ENCODE measurements at places on chromosomes 11 and 22.
A peak's percentile ranks its signal among the peaks of the same experiment; 100 is the strongest.

- DNase-seq = no peak
These were observed 31.3 kb downstream of the TMEM123 start for GRCh38 chr11:102421261-102421660.

DNA sequence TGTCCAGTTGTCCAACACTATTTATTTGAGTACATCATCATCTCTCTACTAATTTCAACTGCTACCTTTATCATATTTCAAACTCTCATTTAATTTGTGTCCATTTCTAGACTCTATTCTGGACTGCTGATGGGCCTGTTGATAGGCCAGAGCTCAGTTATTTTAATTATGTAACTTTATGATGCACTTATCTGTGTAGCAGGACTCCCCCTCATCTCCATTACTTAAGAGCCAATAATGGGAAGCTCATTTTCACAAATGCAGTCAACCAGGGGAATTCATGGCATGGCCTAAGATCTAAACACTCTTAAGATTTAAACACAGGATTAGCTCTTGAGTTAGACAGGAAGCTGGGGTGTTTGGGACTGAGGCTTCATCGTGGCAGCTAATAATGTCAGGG, 21.4 kb downstream of the KCNQ1OT1 start:
- DNase-seq = no peak

DNA sequence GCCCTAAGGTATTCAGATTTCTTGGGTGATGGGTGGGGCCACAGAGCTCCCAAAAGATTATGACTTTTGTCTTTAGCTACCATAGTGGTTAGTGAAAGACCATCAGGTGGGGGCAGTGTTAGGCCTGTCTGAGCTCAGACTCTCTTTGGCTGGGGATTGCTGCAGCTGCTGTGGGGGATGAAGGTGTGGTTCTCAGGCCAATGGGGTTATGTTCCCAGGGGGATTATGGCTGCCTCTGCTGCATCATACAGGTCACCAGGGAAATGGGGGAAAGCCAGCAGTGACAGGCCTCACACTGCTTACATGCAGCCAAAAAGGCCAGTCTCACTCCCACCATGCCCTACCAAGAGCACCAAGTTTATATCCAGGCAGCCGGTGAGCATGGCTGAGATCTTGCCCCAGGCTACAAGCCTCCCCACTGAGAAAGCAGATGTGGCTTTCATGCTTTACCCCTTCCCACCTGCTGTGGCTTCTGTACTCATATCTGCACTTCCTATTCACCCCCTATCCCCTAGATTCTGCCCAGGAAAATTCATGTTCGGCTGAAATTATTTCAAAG, 24.8 kb downstream of the CNTF start:
- DNase-seq = peak; percentile 20

DNA sequence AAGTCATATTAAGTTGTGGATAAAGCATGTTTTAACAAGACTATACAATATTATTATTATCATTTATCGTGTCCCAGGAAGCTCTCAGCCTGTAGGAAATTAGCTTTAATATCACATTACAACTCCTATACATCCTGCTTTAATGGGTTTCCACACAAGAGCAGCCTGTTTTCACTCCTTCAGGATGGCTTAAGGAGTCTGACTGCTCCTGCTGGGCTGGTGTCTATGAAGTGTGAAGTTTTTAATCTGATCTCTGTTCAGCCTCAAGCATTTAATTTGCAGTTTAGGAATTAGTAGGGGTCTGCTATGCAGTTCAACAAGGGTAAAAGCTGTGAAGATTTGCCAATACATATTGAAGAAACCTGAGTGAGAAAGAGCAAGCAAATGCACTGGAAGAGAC, 653.4 kb upstream of the LRRC4C start:
- DNase-seq = no peak

DNA sequence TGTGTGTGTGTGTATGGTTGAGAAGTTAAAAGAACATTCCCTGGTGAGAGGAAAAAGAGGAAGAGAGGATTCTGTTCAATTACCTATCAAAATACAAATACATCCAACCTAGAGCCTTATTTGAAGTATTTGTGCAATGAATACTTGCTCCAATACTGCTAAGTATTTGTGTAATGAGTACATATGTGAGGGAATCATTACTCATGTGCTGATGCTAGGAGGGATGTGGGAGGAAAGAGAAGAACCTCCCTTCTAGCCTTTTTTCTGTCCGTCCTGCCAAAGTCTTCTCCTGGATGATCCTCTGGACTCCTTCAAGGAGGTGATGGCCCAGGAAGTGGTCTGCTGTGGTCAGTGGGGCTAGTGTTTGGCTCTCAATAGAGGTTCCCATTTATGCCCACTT, 36.0 kb upstream of the ACCSL start:
- DNase-seq = no peak

DNA sequence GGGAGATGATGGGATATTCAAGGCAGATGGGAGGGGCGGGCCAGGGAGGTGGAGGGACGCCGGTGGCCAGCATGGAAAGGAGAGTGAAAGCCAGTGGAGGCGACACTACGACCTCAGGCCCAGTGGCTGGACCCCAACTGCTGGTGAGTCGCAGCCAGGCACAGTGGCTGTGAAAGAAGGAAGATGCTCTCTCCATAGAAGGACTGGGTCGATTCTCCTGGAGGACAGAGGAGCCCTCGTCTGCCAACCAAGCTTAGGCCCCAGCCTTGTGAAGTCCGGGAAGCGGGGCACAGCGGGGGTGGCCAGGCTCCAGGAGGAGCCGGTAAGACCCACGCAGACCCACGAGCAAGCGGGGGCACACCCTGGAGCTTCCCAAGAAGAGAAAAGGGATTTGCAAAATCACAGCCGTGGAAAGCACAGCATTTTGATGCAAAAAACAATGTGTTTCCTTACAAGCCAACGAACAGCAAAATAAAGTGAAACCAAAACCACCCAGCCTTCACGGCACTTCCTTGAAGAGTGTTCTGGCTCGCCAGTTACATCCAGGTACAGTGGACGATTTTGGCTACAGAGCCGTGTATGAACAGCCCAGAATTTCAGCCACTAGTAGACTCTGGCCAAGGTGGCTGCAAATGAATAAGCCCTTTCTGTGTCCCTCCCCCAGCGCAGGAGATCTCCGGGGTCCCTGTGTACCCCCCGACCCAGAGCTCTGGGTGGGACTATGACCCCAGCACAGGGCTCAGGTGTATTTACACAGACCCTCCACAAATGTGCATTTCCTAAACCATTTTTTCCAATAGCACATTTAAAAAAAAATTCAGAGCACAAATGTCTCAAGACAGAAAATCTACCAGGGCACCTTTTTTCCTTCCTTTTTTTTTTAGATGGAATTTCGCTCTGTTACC, 96.9 kb downstream of the TRMU start:
- peak; percentile 73 for DNase-seq

DNA sequence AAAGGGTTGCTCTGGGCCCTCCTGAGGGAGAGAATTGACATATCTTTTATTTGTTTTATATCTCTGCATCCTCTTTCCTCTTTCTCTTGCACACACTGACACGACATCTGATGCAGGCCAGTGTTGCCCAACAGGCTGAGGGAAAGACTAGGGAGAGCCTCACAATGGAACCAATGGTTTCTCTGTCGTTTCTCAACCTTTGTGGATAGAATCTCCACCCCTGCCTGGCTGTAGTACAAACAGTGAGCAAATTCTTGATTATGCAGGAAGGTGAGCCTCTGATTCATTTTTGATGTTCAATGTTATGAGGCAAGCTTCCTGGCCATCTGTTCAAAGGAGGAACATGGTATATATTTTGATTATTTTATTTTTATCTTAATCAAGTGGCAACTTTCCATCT, 49.8 kb upstream of the PLET1 start:
- no peak for DNase-seq

DNA sequence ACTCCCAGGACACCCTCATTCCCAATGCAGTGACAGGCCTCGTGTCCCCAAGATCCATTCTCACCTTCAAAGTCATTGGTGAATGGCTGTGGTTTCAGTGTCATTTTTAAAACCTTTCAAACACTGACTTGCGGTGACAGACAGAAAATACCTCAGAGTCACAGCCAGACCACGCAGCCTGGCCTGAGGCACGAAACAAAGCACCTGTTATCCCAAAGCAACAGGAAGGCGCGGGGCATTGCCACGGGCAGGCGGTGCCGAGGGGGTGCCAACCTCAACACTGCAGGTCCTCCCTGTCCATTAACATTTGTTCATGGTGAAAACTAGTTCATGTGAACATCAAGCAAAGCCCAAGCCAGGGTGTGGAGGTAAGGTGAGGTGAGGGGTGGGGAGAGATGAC, 38.2 kb downstream of the RPUSD4 start:
- no peak for DNase-seq

DNA sequence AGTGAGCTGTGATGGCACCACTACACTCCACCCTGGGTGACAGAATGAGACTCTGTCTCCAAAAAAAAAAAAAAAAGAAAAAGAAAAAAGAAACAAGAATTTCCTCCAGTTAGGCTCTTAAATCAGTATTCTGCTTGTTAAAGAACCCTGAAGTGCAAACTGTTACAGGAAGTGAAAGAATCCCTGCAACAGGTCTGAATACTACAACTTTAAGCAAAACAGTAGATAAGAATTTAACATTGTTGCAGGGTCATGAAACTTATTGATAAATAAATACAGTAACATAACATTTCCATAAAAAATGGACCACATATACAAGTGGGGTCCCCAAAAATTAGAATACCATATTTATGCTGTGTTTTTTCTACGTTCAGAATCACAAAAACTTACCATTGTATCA, 35.8 kb downstream of the FCHSD2 start:
- DNase-seq = no peak

DNA sequence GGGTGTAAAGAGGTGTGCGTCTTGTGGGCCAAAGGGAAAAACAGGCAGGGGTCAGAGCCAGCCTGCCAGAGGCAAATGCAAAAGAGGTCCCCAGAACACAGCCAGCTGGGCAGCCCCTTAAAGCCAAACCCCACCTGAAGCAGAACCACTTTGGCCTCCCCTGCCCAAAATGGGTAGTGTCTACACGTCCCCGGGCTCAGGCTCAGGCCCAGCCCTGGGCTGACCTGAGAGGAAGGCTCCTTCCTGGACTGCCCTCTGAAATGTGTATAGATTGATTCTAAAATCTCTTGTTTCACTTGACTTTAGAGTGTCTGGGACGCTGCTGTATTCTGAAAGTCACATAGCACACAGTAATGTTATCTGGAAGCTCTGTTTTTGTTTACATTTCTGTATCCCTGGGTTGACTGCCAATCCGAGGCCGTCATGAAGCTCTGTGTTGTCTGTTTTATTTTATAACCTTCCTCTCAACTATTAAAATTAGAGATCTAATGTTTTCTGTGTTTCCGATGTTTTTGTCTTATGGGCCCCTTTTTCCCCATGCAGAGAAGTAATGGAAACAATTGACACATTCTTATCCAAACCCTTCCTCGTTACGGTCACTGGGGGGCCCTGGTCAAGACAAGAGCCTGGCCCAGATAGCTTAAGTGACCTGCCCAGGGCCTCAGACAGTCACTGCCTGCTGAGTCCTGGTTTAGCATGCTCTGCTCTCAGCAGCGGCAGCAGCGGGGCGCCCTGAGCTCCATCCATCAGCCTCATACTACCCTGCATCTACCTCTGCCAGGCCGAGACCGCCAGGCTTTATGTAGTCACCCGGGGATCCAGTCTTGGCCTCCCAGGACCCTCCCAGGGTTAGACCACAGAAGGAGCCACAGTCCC, 10.1 kb downstream of the OVOL1 start:
- DNase-seq = no peak

DNA sequence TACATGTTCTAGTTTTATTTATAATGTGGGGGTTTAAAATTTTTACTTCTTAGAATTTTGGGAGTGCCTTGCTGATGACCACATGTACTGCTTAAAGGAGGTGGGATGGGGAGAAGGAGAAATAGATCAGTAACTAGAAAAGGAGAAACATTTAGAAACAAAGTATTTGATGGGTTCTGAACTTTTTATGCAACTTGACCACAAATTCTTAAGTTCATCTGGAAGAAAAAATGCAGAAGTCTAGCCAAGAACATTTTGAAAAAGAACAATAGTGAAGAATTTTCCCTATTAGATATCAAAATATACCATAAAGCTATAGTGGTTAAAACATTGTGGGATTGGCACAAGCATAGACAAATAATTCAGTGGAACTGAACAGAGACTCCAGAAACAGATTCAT, 73.3 kb upstream of the AMPD3 start:
- no peak for DNase-seq

DNA sequence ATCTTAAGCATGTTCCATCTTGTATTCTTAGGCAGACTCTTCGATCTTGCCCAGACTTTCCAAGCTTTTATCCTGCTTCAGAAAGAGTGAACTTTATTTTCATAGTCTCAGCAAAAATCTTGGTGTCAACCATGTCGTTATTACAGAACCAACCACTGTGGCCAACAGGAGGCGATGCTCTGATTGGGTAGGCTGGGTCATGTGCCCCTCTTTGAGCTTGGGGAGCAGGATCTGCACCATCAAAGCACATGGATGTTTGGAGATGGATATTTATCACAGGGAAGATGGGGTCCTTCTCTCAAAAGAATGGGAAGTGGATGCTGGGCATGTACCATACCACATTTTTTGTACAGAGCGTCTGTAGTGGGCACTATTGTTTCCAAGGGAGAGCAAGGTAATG, 197.4 kb downstream of the MYO18B start:
- DNase-seq = no peak

DNA sequence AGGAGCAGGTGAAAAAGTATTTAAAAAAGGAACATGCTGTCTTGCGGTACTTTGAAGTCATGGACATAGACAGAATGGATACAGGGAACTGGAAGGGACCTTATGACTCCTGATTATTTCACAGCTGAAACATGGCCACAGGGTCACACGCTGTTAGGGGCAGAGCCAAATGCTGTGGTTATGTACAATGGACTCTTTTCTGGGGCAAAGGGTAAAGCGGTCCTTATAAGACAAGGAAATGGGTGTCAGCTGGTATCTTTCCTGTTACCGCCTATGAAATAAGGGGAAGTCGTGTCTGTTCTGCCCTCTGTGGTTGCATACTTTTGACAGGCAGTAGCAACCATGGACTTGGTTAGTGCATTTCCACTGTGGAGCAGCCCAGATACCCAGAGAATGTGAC, 12.8 kb upstream of the ST14 start:
- DNase-seq = no peak

DNA sequence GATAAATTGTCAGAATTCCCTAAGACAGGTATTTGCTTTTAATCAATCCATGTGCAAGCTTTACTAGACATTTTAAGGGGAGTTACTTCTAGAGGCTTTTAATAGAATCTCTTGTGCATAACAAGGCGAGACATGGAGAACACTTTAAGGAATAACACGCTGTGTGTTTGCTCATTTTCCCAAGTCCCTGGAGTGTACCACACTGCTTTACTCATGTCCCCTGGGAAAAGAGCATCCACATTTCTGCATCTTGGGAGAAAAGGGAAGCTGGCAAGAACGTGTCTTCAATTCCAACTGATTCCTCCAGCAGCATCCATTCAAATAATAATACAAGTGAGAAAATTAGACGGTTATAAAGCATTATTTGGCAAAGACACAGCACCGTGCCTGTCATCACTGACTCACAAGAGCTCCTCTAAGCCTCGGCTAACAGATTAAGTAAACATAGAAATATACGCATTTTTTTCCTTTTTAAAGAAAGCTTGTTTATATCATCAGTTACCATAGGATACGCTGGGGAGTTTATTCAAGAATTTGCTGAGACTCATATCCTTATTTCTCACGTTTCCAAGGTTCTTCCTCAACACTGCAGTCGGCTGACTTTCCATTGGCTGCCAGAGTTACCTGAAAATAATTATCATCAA, 121.5 kb downstream of the CD44 start:
- DNase-seq = no peak

Measured in GM20000 (cell line).